Endothelial cell (in vitro differentiated cells): ENCODE measurements at places on chromosomes 4 and X. TPM values are rescaled to one million over a fixed set of nuclear protein-coding genes. Genes with fewer than 3 reads are reported as not detected.
A peak's percentile ranks its signal among the peaks of the same experiment; 100 is the strongest.

GRCh38 chr4:183257808-183258207 lies 62.3 kb downstream of the CLDN22 start:
- DNase-seq: no peak

GRCh38 chr4:147407261-147408045 lies 73.4 kb upstream of the EDNRA start:
- DNase-seq: no peak

DNA sequence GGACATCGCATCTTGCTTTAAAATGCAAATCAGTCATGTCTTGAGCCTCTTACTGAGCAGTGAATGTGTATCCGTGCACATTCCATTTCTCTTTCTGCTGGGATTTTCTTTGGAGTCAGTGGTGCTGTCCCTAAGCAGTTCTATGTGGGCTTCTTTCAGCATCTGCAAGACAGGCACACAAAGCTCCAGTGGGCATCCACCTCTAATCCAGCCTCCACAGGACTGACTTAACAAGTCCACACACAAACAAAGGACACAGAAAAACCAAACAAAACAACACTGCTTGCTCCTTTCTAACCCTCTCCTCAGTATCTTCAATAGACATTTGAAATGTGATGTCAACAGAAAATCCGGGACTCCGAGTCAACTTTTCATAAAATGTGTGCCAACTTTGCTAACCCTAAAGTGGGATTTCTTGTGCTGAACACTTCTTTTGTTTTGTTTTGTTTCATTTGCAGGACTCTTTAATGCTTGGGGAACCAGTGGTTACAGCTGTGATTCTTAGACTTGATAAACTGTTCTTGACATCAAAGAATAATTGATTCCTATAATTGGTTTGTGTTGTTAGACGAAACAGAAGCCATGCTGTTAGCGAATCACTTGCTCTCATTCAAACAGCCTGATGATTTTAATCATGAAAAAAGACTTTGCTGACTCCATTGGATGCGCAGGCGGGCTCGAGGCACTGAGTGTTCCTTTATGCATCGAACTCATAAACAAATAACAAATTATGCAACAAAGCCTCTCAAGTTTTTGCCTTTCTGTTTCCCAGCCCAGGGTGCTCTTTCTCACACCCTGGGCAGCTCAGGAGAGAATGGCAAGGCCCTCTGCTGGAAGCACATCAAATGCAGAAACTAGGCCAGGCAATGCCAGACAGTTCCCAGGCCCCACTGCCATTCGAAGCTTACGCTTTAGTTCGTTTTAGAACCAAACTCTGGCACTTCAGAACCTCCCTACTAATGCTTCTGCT lies 20.1 kb downstream of the ETNPPL start:
- no peak for DNase-seq

DNA sequence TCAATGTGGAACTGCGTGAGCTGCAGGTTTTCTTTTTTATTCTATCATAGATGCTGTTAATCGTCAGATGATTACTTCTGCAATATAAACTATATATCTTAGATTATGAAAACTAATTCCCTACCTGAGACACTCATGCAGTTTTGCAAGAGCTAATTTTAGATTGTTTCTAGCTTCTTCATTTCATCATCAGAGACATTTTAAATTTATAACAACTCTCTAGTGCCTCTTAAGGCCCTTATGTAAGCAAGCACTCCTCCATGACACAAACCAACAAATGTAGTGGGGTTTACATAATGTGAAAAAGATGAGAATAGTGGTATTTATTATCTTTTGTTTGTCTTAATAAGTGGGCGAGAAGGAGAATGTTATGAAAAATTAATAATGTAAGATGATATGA lies 170.2 kb upstream of the ETNPPL start:
- no peak for DNase-seq

GRCh38 chr4:170026253-170027021 lies at the start of gene MFAP3L:
Gene MFAP3L, minus strand, starts transcription at chr4:170026395. Its CDS starts 20,518 bp downstream, at chr4:170005877.
- DNase-seq: peak; percentile 94

GRCh38 chr4:16676230-16676770 lies 222.1 kb downstream of the LDB2 start:
- no peak for DNase-seq

DNA sequence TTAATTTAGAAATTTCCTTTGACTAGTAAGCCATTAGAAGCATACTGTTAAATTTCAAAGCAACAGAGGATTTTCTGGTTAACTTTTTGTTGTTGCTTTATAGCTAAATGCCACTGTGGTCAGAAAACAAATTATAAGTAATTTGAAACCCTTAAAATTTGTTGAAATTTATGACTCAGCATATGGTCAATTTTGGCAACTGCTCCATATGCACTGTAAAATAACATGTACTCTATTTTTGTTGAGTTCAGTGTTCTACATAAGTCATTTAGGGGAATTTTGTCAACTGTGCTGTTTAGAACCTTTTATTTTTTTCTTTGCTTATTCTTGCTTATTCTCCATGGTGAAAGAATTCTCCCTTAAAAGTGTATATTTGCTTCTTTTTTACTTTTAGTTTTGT lies 28.6 kb downstream of the SCLT1 start:
- no peak for DNase-seq

DNA sequence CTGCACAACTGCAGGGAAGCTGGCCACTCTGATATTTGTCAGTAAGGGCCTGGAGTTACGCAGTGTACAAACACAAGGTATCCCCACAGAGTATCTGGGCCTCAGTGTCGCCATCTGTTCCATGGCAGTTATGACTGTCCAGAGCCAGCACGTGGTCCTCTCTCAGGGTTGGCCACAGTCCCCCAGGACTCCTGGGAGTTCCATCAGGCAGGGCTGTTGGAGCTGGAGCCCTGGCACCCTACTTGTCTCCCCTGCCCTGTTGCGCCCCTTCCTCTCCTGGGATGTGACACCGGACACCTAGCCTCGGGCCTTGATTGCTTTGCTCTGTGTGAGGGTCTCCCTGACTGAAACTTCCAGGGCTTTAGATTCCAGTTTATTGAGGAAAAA lies 8.4 kb downstream of the HTRA3 start:
- no peak for DNase-seq

- no peak for DNase-seq
These were observed 89.0 kb downstream of the PLAC1 start for GRCh38 chrX:134569306-134569705.

GRCh38 chr4:65538571-65538970 lies 131.7 kb downstream of the EPHA5 start:
- DNase-seq: no peak

GRCh38 chr4:2771264-2771663 lies 15.1 kb upstream of the TNIP2 start:
- no peak for DNase-seq

- DNase-seq: no peak
These were observed 219.0 kb downstream of the TLL1 start for GRCh38 chr4:166091912-166092510.

GRCh38 chr4:89625599-89626293 lies 211.2 kb downstream of the SNCA start:
- DNase-seq: no peak

- DNase-seq: no peak
These were observed 531 bp upstream of the MANBA start for GRCh38 chr4:102761296-102761701.

GRCh38 chr4:3387154-3387942 lies 54.4 kb upstream of the HGFAC start:
- DNase-seq: no peak

- DNase-seq: no peak
These were observed 72.3 kb upstream of the EFHC2 start for GRCh38 chrX:44415639-44416386.

GRCh38 chr4:73976716-73977115 lies 5.1 kb downstream of the PF4 start:
- no peak for DNase-seq

DNA sequence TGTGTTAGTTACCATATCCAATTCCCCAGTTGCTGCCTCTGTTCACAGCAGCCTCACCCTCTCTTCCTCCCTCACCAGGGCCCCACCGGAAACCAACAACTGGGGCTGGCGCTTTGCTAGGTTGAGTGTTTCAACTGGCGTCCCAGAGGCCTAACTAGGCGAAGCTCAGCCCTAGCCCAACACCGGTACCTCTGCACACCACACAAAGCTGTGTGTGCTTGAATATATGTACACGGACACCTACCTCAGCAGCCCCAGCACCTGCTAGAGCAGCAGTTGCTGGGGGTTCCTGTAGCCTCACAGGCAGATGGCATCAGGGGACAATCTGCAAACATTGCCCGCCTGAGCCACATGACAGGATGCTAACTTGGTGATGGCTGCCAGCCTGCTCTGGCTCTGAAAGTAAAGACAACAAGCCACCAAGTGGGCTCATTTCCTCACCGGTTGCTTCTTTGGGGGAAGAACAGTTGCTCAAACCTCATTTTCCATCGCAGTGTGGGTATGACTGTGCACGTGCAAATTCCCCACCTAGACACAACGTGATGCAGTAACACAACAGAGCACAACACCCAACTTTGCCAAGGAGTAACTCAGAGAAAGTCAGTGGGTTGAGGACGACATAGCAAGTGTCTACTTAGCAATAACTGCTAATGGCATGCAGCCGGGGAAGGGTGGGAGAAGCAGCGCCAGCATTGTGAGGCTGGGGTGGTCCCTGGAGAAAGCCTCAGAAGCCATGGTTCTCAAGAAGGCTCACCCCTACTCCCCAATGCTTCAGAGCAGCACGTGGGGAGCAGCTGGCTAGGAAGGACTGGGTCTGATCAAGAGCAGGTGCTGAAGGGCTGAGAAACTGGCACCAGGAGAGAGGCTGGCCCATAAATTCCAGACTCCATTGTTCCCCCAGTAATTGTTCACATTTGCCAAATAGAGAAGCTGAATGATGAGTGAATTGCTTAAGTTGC lies 139.5 kb downstream of the SH3KBP1 start:
- DNase-seq: no peak

- DNase-seq: peak; percentile 35
These were observed 158.7 kb downstream of the DCHS2 start for GRCh38 chr4:154332681-154333421.

Gene DUX4
- total RNA-seq: 0.49 TPM

Gene TLR6
- total RNA-seq: 0.85 TPM

Gene GAB3
- 0.90 TPM for total RNA-seq

Gene MSMO1
- total RNA-seq: 118 TPM

Gene MAPK10
- total RNA-seq: 2.0 TPM

Gene TRIM75
- total RNA-seq: not detected

Gene ATP2B3
- total RNA-seq: 0.10 TPM

Gene FAM236D
- not detected for total RNA-seq
